Activated CD8-positive, alpha-beta memory T cell treated with anti-CD3 and anti-CD28 coated beads for 24 hours (primary cell): ENCODE measurements at places on chromosomes 3 and 15.

DNA sequence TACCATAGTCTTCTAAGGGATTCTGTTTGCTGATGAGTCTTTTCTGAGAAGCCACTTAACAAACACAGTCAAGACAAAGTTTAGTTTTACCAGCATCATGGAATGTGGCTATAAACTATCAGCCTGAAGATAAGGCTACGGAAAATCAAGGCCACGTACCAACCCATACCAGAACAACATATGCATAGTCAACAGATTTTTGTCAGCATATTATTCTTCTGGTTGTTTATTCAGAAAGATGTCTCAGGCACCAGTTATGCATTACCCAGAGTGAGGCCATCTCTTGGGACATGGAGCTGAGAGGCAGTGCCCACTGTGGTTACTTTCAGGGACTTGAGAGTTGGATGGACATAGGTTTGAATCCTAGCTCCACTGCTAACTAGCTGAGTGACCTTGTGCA lies 60.4 kb downstream of the SOX2 start:
- no peak for DNase-seq

GRCh38 chr3:39021465-39022285 lies 30.1 kb downstream of the SCN11A start:
- DNase-seq: no peak

DNA sequence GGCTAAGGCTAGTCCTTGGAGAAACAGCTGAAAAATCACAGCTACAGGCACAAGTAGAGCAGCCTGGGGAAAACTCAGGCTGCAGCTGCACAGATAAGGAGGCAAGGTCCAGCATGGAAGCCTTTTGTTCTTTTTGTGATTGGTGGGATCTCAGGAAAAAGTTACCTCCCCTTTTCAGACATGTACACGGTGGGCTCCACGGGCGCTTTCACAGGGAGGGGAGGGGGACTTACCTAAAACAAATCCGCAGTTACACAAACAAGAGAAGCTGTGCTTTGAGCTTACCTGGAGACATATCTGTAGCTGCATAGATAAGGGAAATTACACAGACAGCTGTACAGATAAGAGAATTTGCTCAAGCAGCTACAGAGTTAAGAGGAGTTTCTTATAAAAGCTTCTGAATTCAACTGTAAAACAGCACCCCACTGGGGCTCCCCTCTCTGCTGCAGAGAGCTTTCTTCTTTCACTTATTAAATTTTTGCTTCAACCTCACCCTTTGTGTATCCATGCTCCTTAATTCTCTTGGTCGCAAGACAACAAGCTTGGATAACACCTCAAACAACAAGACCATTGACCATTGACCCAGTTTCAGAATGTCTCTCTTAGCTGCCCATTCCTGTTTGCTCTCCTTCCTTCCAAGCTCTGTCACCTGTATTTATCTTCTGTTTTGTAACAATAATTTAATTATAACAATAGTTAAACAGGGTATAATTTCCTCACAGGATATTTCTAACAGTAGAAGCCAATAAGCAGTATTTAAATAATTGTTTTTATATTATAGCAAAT lies 10.9 kb upstream of the CD200 start:
- no peak for DNase-seq

DNA sequence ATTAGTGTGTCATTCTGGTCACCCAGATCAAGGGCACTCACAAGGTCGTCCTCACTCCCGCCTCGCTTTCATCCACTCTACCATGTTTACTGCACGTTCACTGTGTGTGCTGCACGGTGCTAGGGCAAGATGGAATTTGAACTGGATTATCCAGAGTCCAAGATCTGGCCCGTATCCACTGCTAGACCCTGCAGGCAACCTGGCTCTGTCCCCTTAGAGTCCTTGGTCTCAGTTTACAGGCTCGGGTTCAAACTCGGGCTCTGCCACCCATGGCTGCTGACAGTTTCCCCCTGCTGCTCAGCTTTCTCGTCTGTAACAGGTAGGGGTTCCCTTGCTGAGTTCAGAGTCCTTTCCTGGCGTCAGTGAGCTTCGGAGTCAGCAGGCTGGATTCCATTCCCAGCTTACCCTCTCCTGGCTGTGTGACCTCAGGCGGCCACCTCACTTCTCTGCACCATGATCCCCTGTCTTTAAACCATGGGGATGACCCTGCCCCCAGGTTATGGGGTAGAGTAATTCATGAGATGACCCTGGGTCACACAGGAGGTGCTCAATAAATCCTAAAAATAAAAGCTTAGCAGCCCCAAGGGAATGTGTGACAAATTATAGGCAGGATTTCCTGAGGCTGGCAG lies 79.6 kb upstream of the SLC6A6 start:
- DNase-seq: no peak
